ENCODE measurements at places on chromosomes 6 and 20. TPM values are rescaled to one million over a fixed set of nuclear protein-coding genes. Genes with fewer than 3 reads are reported as not detected.

Gene BPIFB4
- not detected for total RNA-seq

Gene TRERF1
- 6.7 TPM for total RNA-seq

Gene SLC22A3
- total RNA-seq: not detected

Gene NKX2-2
- total RNA-seq: not detected

Gene WFDC10B
- not detected for total RNA-seq

Gene BPIFB3
- total RNA-seq: not detected

Gene GPLD1
- 0.28 TPM for total RNA-seq
